ENCODE measurements at places on chromosomes 3 and 15.
A peak's percentile ranks its signal among the peaks of the same experiment; 100 is the strongest.

GRCh38 chr3:13069495-13069894, 3.7 kb downstream of the IQSEC1 start:
- DNase-seq: no peak

GRCh38 chr3:161273589-161274218, 52.6 kb downstream of the NMD3 start:
- DNase-seq: no peak

- peak; percentile 74 for DNase-seq
Measured at GRCh38 chr15:51622604-51623370, at the start of gene DMXL2. DMXL2 (minus strand) TSS chr15:51622771; CDS start chr15:51622545, 226 bp downstream.

DNA sequence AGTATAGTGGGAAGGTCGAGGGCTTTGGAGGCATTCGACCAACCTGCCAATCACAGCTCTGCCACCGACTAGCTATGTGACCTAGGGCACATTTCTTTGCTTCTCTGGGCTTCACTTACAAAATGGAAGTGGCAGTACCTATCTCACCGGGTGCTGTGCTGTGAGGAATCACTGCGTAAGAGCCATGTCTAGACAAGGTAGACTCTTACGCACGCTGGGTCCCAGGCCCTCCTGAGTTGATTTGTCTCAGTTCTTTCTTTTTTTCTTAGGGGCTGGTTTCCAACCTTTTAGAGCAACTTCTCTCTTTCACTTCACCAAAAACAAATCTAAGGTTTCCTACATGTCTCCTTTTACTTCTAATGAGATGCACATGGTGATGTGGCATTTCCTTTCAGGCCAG, 18.8 kb downstream of the CA12 start:
- DNase-seq: no peak

GRCh38 chr3:112467539-112467938, 31.7 kb downstream of the BTLA start:
- no peak for DNase-seq

- no peak for DNase-seq
Measured at GRCh38 chr15:68235022-68235421, 5.5 kb upstream of the CLN6 start.

DNA sequence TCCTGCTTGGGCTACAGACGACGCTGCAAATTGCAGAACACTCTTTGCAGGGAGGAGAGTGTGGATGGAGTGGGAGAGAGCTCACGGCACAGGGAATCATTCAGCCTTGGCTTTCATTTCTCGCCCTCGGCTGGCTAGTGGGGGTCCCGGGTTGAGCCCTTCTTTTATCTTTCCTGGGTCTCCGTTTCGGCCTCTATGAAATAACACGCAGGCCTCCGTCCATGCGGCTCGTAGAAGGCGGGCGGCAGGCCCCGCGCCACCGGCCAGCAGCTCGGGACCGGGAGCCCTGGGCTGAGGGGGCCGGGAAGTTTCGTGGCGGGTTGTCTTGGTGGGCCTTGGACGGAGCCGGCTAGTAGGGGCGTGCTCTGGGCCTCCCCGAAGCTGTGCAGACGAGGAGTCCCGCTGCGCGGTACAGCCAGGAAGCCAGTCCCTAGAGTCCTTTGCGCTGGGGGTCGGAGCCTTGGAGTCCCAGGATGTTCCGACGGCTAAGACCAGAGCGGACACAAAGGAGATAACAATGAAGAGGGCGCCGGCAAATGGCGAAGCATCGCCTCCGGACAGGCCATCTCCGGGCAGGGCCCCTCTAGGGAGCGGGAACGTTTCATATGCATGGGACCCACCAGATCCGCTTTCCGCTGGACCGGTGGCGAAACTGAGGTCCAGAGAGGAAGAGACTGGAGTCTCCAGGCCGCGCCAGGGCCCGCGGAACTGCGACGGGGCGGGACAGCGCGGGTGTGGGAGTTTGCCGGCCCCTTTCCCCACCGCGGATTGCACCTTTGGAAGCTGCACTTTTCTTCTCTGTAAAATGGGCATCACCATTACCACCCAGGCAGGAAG, 4.3 kb downstream of the RNU6-1 start:
- no peak for DNase-seq

- DNase-seq: no peak
Measured at GRCh38 chr15:69134791-69135190, 25.6 kb upstream of the GLCE start.

- no peak for DNase-seq
Measured at GRCh38 chr3:144114767-144115166, 143.1 kb downstream of the DIPK2A start.
